T-helper 2 cell (primary cell): ENCODE measurements at places on chromosomes 6 and 20.

DNA sequence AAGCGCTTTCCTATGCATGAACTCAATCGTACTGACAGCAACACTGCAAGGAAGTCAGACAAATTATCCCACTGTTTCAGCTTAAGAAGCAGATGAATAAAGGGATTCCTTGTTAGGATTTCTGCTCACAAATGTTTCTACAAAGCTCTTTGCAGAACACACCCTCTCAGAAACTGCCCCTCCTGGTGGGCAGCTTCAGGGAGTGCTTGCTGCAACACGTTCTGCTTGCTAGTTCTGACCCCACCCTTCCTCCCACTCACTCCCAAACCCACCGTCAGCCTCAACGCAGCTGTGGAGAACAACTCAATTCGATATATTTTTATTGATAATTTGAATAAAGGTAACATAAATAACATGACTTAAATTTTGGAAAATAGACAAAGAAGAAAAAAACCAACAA, 250.8 kb upstream of the PRDM1 start:
- DNase-seq = no peak

GRCh38 chr6:11123978-11124377, 12.5 kb upstream of the ERVFRD-1 start:
- no peak for DNase-seq

DNA sequence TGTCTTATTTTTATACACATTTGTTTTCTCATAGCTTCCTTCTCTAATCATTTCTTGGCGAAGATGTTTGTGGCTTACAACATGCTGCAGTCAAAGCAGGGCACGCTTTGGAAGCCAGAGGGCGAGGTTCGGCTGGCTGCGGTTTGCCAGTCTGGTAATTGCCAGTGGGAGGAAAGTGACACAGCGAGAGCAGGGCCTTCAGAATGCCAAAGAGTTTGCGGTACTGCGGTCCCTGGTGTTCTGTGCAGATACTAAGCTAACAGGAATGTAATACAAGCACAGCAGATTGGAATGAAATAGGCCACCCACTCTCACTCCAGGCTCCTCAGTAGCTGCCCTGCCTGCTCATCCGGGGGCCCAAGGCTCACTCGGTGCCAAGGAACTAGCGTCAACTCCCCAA, 58.7 kb upstream of the TGM3 start:
- no peak for DNase-seq

GRCh38 chr6:41777551-41778285, 2.0 kb downstream of the FRS3 start:
- DNase-seq = no peak

GRCh38 chr20:63635431-63636141, 8.7 kb upstream of the GMEB2 start:
- peak; percentile 25 for DNase-seq

DNA sequence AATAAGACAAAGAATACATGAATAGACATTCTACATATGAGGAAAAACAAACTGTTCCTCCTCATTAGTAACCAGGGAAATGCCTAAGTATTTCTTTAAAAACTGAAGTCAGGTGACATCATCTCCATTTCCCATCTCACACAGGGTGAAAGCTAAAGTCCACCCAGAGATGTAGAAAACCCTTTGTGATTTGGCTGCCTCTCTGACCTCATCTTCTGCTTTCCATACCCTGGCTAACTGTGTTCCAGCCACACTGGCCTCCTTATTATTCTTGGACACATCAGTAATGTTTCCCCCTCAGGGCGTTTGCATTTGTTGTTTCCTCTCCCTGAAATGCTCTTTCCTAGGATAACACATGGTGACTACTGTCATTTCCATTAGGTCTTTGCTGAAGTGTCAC, 40.4 kb downstream of the ESF1 start:
- DNase-seq = no peak

GRCh38 chr6:90154755-90155470, 141.7 kb downstream of the BACH2 start:
- no peak for DNase-seq

DNA sequence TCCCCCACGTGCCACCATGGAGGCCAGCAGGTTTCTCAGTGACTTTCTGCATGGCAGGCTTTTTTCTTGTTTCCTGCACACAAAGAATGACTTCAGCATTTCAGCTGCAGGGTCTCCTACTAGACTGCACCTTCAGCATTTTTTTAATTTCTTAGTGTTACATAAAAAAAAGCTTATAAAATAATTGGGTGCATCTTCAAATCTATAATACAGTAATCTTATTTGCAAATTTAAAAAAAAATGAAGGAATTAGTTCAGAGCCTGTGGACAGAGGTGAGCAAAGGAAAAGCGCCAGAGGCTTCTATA, 57.6 kb downstream of the FAM50B start:
- no peak for DNase-seq

- no peak for DNase-seq
Observed at GRCh38 chr6:150112233-150112632, 30.6 kb upstream of the PPP1R14C start.

- DNase-seq = no peak
Observed at GRCh38 chr6:5036269-5036668, 32.4 kb upstream of the RPP40 start.

DNA sequence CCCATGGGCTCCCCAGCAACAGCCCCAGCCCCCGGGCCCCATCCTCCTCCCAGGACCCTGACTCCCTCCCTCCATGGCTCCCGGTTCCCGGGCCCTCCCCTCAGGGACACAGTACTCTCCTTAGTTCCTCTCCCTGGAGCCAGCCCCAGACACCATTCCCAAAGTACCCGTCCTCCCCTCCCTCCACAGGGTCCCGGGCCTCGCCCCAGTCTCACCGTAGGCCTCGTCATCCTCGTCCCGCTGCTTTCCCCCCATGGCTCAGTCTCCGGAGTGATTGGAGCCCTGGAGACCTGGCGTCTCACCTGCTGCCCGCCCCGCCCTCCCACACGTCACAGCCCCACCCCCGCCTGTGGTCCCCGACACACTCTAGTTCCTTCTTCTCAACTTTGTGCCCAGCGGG, at the start of gene SLC44A4:
Gene SLC44A4 (minus strand): TSS at position 272 of the 400 bp plus-strand sequence. CDS start 17 bp downstream, at position 255.
- DNase-seq = no peak

DNA sequence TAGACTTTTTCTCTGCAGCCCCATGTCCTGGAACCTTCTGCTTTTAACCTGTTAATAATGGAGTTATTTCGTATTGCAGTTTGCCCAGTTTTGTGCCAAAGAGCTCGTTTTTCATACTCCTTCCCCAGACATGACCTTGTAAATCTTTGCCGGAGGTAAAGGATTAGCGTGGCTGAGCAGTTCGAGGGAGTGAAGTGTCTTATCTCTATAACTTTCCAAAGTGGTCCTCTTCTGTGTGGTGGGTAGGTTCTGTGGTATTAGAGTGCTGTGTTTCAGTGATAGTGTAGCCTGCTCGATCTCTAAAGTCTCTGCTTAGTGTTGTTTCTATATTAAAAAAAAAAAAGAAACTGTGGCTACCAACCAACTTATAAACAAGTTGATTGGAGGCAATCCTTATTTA, 67.5 kb downstream of the FARS2 start:
- DNase-seq = no peak

DNA sequence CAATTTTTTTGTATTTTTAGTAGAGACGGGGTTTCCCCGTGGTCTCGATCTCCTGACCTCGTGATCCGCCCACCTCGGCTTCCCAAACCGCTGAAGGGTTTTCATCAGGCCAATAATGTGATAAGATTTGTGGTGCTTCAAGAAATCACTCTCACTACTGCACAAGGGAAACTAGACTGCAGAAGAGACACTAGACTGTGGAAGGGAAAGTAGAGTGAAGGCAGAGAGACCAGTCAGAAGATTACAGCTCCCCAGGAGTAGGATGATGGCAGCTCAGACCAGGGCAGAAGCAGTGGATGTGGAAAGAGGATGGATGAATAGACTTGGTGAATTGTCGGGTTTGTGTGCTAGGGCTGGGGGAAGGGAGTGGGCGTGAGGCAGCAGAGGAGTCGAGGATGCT, 48.0 kb upstream of the GTSF1L start:
- DNase-seq = no peak

- DNase-seq = no peak
Observed at GRCh38 chr6:19866173-19866984, 29.2 kb downstream of the ID4 start.

- no peak for DNase-seq
Observed at GRCh38 chr20:57761413-57761734, 51.6 kb upstream of the PMEPA1 start.

- no peak for DNase-seq
Observed at GRCh38 chr6:24376871-24377270, 19.0 kb upstream of the DCDC2 start.

GRCh38 chr6:135520781-135521180, 23.2 kb upstream of the AHI1 start:
- no peak for DNase-seq

GRCh38 chr20:56001890-56002289, 3.4 kb downstream of the CBLN4 start:
- DNase-seq = no peak

DNA sequence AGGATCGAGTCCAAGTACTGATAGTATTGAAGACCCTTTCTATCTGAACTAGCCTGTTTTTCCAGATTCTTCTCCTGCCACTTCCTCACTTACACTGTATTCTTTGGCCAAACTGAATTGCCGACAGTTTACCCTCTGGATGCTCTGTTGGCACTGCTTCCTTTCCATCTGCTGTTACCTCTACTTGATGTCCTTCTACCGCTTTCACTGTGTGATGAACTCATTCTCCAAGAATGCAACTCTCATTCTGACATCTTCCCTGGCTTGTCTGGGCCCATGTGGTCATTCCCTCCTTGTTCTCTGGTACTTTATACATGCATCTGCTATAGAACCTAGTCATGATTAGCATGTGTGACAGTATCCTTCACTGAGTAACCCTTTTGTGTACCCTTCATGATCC, 16.3 kb downstream of the RPRD1B start:
- no peak for DNase-seq

DNA sequence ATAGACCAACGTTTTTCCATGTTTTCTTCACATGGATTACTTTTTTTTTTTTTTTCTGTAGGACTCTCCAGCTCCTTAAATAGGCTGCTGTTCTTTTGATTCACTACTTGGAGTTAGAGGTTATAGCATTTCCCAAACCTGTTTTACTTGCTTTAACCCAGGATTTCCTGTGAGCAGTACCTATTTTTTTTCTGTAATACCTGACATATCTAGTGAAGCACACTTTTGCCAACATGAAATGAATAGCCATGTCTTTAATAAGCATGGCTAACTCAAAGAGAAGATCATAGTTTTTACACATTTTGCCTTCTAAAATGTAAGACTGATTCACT, 137.0 kb downstream of the FOXA2 start:
- no peak for DNase-seq

GRCh38 chr20:63084563-63084927, 77.8 kb upstream of the BHLHE23 start:
- no peak for DNase-seq
